ENCODE measurements at places on chromosomes 4 and X. TPM values are rescaled to one million over a fixed set of nuclear protein-coding genes. Genes with fewer than 3 reads are reported as not detected.

- H3K36me3 ChIP-seq, result no peaks in the 10 kb centered on the region
- H3K27ac ChIP-seq, result no peak overlapping the region
- no peak overlapping the region for H3K4me3 ChIP-seq
- DNase-seq, result no peak
- H3K4me1 ChIP-seq, result no peaks in the 10 kb centered on the region
- no peaks in the 10 kb centered on the region for H3K27me3 ChIP-seq
These were observed 209.7 kb upstream of the PRPS2 start for GRCh38 chrX:12581546-12581945.

The LINC00632 gene
- total RNA-seq, result 626 TPM

GRCh38 chr4:91958596-91958995, 345.2 kb upstream of the GRID2 start:
- no peak overlapping the region for H3K27ac ChIP-seq
- no peak overlapping the region for H3K4me3 ChIP-seq
- no peaks in the 10 kb centered on the region for H3K27me3 ChIP-seq
- DNase-seq, result no peak
- H3K4me1 ChIP-seq, result no peaks in the 10 kb centered on the region

DNA sequence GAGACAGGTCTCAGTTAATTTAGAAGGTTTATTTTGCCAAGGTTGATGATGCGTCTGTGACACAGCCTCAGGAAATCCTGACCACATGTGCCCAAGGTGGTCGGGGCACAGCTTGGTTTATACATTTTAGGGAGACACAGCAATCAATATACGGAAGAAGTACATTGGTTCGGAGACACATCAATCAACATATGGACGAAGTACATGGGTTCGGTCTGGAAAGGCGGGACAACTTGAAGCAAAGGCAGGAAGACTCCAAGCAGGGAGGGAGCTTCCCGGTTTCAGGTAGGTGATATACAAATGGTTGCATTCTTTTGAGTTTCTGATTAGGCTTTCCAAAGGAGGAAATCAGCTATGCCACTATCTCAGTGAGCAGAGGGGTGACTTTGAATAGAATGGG, 225.2 kb upstream of the ZFP42 start:
- H3K36me3 ChIP-seq, result no peaks in the 10 kb centered on the region
- H3K27me3 ChIP-seq, result no peaks in the 10 kb centered on the region
- no peak overlapping the region for H3K27ac ChIP-seq

Measured in chondrocyte (in vitro differentiated cells).